Activated naive CD4-positive, alpha-beta T cell (primary cell): ENCODE measurements at places on chromosomes 1 and 21.

- peak; percentile 17 for DNase-seq
These were observed at the start of gene COL6A2 for GRCh38 chr21:46097336-46098293. Gene COL6A2, plus strand, starts transcription at chr21:46098112.

DNA sequence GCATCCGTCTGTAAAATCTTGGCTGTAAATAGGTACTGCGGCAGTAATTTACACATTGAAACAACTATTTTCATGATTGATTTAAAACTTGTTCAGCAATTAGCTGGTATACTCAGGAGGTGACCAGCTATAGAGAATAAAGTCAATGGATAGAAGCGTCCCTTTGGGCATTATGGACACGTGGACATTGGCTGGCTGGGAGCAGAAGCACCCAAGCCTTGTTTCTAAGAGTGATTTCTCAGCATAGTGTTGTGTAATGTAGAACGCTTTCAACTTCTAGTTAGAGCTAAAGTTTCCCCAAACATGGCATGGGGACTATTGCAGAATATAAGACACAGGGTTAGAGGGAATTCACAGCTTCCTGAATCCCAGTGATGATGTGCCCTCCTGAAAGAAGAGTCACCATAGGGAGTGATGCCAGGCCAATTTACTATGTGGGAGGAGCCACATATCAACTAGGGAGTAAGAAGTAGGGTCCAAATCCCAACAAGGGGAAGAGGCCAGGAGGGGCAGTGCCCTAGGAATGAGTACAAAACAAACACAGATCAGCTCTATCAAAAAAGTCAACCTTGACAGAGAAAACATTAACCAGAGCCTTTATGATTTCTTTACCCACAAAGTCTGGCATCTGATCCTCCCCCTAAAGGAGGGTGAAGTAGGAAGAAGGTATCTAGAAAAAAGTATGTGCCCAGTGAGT lies 92.7 kb downstream of the SUSD4 start:
- DNase-seq = no peak

DNA sequence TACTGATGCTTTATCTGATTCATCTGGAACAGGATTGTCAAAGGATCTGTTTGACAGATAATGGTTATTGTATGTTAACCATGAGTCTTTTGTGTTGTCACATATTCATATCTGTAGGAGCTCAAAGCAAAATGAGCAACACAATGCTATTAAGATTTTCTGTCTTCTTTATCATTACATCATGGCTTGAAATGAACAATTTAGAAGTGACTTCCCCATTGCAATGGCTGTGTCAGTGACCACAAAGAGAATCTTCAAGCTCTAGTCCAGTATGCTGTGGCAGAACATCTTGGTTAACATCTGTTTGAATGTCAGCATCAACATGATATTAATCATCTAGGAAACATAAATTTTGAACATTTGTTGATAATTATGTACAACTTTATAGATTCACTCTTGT lies 1148.5 kb downstream of the PLA2G4A start:
- DNase-seq = no peak

DNA sequence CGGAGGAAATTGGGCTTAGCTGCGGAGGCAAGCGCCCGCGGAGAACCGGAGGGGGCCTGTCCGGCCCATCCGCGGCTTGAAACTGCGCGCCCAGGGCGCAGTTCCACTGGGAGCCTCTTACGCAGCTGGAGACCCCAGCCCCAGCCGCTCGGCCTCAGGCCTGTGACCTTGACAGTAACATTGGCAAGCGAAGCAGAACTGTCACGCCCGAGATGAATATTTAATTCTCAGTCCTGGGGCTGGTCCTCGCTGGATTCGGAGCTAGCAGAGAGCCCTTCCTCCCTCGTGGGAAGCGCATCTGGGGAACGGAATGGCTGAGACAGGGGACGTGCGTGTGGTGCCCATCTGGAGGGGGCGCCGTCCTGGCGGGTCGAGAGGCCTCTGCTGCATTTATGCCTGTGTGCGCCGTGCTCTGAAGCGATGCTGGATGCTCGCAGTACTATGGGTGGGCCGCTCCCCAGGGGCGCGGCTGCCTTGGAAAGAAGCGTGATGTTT lies 928 bp downstream of the SLC6A17 start:
- no peak for DNase-seq

GRCh38 chr1:2617971-2618470 lies 14.8 kb downstream of the MMEL1 start:
- no peak for DNase-seq

DNA sequence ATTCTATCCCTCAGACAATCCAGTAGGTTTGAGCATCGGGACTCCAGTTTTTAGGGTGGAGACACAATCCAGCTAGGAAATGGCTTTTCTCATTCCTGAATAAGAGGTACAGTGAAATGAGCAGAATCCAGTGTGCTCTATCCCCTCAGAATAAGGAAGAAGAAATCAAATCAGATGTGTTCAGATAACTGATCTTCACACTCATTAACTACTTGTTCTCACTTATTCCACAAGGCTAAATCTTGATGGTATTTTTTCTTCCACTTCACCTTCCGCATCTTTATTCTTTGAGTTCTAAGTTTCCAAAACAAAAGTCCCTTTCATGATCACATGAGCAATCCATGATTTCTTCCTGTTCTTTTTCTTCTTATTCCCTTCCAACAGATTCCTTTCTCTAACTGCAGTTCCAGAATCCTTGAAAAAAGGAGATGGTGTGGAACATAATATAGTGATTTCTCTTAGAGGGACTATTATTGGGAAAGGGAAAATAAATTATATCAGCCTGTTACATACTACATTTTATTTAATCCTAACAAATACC lies 1.7 kb downstream of the SYT11 start:
- DNase-seq = no peak

GRCh38 chr1:205942631-205943159 lies 561 bp downstream of the SLC26A9 start:
- no peak for DNase-seq

GRCh38 chr1:212792396-212792908 lies 758 bp downstream of the TATDN3 start:
- no peak for DNase-seq

DNA sequence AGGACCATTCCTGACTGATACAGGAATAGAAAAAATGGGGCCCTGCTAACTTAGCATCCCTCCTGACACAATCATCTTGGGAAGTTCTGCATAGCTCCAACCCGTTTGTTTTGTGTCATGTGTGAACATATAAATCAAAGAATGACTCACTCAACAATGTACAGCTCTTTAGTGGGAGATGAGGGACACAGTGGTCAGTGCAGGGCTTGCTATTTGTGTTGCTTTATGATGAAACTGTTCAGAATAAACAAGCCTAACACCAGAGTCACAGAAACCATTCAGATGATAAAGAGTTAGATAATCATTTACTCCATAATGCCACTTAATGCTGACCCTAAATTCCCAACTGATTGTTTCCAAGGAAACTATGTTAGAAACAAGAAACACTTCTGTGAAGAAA lies 154.2 kb upstream of the ZNHIT6 start:
- DNase-seq = no peak

DNA sequence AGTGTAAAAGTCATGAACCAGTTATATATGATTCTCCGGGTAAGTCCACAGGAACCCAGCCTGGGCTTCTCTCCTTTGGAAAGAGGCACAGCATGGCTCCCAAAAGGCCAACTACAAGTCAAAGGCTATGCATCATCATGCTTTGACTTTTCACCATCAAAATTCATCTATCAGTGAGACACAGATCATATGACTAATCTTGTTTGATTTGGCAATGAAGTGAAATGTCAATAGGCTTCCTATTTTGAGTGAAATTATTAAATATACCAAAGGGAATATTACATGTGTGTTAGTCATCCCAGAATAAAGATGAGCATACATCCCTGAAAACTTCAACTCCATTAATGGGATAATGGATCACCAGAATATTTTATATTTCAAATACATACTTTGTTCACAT lies 83.5 kb upstream of the ADGRL2 start:
- DNase-seq = no peak

DNA sequence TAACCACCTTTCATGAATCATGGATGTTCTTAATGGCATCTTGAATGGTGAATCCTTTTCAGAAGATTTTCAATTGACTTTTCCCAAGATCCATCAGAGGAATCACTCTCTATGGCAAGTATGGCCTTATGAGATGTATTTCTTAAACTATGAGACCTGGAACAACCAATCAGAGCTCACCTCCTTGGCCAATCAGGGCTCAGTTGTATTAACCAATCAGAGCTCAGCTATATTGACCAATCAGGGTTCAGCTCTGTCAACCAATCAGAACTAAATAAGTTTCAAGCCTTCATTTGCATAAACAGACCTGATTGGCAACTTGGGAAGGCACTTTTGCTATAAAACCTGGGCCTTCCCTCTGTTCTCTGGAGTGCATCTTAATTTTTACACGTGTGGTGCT lies 13.6 kb upstream of the FAM3B start:
- no peak for DNase-seq

DNA sequence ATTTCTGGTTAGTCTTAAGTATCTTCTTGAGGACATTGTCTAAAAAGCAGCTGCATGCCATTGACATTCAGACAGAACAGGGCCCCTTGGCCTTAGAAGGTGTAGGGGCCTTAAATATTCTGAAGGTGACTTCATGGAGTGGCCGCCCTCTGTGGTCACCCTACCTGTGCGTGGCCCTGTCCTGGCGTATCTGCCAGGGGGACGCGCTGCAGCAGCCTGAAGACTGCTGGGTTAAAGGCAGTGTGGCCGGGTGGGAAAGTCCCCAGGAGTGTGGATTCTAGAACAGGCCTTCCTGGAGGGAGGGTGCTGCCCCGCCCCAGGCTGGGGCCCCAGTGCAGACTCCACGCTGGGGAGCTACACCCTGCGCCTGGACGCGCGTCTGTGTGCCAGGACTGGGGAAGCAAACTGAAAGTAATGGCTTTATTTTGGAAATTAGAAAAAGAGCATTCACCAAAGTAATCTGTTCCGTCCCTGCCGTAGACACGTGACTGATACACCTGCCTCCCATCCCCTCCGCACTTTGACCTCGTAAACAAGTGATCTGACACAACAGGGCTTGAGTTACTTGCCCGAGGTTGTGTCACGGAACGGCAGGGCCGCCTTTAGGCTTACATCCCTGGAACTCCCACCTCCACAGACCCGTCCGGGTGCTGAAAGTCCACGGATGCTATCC lies 1.8 kb downstream of the AGPAT3 start:
- no peak for DNase-seq

DNA sequence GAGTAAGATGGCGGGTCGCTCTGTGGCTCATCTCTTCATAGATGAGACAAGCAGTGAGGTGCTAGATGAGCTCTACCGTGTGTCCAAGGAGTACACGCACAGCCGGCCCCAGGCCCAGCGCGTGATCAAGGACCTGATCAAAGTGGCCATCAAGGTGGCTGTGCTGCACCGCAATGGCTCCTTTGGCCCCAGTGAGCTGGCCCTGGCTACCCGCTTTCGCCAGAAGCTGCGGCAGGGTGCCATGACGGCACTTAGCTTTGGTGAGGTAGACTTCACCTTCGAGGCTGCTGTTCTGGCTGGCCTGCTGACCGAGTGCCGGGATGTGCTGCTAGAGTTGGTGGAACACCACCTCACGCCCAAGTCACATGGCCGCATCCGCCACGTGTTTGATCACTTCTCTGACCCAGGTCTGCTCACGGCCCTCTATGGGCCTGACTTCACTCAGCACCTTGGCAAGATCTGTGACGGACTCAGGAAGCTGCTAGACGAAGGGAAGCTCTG lies 2.4 kb downstream of the TNFAIP8L2 start:
- no peak for DNase-seq

DNA sequence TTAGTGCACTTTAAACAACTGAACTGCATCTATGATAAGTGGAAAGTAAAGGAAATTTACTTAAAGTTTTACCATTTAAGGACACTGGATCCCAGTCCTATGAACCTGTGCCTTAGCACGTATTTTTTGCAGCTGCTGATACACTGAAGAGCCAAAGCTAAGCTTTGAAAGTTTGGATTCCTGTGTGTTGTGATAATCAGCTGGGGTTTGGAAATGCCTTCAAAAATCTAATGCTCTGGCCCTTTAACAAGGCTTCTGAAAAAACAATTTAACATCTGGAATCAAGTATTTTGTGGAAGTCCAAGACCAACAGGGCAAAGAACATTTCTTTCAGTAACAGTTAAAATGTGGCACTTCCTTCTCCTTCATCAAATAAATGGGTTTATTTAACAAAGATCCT lies 51.8 kb downstream of the DDAH1 start:
- no peak for DNase-seq
